ENCODE measurements at places on chromosomes 13 and 19.
A peak's percentile ranks its signal among the peaks of the same experiment; 100 is the strongest.

- DNase-seq: no peak
These were observed 11.2 kb downstream of the IL17D start for GRCh38 chr13:20714563-20715329.

GRCh38 chr13:22232186-22232585, 561.3 kb downstream of the FGF9 start:
- DNase-seq: no peak

DNA sequence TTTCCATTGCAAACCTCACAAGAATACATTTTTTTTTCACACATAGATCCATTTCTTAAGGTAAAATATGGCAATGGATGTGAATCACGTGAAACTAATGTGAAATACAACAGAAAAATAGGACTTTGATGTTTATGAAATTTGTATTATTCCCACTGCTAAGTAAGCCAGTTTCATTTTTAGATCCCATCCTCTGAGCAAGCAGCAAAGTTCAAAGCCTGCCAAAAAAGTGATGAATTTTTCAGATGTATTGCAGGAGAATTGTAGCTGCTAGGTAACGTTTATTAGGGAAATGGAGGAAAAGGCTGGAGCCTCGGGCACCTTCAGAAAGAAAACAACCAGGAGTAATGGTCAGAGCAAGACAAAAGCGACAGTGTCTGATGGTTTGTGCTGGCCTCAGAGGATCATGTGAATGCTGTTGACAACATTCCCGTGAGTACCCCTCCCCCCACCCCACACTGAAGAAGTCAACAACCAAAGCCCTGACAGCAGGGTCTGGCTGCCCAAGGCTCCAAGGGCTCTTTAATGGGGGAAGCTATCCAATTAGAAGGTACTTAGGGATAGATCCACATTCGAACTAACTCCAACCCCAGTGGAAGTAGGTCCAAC, 95.5 kb downstream of the OXGR1 start:
- DNase-seq: no peak

DNA sequence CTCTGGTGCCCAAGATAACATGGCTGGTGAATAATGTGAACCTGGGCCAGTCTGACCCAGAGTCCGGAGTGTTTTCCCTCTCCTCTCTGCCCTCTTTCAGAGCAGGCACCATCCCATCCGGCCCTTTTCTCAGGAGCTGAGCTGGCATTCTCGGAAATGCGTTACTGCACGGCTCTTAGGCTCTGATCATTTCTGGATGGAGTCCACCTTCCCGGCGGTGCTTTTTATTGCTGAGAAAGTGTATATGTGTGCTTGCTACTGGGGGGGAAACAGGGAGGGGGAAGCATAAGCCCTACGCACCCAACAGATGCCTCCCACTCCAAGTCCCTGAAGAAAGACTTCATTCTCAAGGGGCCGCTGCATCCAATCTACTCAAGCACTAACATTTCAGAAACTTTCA, 6.6 kb downstream of the CACNA1A start:
- no peak for DNase-seq

GRCh38 chr19:44876930-44877535, 14.0 kb upstream of the TOMM40 start:
- DNase-seq: no peak

DNA sequence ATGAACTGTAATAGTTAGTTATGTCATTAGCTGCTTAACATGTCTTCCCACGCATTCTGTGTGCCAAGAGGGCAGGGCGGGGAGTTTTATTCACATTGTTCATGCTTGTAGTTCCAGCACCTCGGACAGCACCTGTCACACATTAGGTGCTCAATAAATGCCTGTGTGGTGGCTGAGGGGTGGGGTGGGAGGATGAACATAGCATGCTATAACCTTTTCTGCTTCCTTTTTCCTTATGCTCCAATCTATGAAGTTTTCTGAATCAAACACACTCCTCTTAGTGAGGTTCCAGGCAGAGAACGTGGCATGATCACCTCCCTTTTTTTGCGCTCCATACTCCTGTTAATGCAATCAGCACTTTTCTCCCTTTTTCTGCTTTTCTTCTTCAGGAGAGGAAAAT, 15.8 kb upstream of the PTPRS start:
- DNase-seq: peak; percentile 16

DNA sequence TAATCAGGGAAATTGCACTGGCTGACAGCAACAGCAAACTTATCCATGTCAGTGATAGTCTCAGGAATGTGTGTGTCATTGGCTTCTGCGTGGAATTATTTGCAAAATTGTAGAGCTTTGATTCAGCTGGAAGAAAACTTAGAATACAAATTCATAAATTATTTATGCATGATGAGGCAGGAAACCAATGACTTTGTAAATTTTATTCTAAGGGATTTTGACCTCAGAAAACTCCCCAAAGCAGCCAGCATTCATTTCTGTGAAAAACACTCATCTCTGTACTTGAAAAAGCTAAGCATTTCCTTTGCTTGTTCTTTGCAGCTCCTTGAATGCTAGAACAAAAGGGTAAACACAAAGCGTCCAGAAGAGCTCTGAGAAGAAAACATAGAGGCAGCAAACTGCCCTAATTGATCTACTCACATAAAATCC, 162.4 kb downstream of the DCT start:
- DNase-seq: no peak

GRCh38 chr13:103273825-103274224, 207.6 kb upstream of the SLC10A2 start:
- no peak for DNase-seq

GRCh38 chr13:97933776-97934175, 19.7 kb upstream of the IPO5 start:
- DNase-seq: no peak

GRCh38 chr19:53196777-53197396, 3.7 kb upstream of the ZNF665 start:
- peak; percentile 100 for DNase-seq

DNA sequence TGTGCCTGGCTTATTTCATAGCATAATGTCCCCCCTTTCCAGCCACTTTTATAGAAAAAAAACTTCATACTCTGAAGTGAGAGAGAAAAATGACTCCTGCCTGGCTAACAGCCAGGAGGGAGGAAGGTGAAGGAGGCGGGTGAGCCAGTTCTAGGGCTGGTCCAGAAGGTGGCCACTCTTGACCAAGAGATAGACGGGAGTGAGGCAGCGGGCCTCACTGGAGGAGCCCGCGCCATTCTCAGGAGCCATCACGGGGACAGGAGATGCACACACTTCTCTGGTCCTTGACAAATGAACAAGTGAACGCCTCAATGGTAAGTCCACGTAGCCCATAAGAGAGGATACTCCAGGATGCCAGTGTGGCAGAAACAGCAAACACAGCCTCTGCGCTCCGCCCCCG, 231.4 kb downstream of the UQCRFS1 start:
- DNase-seq: no peak

DNA sequence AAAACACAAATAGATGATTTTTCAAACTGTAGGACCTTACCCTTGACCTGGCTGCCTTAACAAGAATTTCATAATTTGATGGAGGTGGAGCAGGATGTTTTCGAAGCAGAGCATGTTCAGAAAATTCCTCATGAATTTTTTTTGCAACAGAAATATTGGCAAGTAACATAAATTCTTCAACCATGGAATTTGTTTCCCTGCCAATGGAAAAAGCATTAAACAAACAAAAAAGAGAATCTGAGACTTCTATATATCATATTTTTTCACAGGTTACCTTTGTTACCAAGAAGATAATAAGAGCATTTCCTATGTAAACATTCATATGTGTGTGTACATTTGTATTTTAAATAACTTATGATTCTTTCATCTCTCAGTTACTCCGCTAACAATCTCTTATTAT, 18.3 kb downstream of the DIS3 start:
- no peak for DNase-seq

DNA sequence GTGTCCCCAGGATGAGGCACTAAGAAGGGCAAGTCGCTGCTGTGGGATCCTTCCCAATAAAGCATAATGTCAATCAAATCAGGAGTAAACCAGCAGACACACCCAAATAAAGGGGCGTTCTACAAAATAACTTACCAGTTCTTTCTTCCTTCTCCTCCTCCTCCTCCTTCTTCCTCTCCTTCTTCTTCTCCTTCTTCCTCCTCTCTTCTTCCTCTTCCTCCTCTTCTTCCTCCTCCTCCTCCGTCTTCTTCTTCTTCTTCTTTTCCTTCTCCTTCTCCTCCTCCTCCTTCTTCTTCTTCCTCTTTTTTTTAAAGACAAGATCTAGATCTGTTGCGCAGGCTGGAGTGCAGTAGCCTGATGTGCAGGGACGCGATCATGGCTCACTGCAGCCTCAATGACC, 225.8 kb downstream of the UQCRFS1 start:
- DNase-seq: no peak

DNA sequence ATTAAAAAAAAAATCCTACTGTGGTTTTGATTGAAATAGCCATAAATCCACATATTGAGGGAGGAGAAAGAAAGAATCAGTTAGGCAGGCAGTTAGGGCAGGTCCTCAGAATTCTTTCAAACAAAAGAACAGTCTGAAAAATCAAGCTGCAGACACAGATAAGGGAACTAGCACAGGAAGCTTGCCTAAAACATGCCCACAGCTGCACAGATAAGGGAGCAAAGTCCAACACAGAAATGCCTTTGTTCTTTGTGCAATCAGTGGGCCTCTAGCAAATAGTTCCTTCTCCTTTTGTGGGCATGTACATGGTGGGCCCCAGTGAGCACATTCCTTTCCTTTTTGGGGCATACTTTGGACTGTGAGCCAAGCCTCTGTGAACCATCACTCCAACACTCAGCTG, 42.7 kb downstream of the UTP14C start:
- peak; percentile 3 for DNase-seq

DNA sequence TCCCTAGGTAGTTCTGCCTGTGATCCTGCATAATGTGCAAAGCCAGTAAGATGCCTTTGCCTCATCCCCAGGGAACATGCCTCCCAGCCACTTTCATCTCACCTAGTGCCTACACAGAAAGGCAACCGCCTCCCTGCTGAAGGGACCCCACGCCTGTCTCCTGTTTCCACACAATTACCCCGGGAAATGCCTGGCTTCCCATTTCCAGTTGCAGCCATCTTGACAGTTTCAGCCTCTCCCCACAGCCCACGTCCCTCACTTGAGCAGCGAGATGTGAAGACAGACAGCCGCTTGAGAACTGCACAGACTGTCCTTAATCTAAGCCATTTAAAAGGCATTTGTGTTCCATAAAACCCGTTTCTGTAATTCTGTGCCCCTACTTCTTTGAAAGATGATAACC, 4.7 kb upstream of the UQCRFS1 start:
- no peak for DNase-seq

- DNase-seq: no peak
These were observed 22.0 kb downstream of the MISP start for GRCh38 chr19:772730-773436.

DNA sequence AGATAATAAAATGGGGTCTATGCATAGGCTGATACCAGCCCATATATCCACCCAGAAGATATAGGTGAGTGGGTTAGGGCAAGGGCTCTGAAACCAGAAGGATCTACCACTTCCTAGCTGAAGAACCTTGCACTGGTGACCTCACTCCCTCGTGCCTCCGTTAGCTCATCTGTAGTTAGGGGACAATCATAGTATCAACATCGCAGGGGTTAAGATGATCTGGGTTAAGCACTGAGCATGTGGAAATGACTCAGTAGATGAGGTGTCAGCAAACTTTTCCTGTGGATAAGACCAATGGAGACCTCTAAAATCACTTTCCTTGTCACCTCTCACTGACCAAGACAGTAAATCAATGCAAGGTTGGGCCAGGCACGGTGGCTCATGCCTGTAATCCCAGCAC, 30.5 kb downstream of the TNFSF14 start:
- peak; percentile 93 for DNase-seq

DNA sequence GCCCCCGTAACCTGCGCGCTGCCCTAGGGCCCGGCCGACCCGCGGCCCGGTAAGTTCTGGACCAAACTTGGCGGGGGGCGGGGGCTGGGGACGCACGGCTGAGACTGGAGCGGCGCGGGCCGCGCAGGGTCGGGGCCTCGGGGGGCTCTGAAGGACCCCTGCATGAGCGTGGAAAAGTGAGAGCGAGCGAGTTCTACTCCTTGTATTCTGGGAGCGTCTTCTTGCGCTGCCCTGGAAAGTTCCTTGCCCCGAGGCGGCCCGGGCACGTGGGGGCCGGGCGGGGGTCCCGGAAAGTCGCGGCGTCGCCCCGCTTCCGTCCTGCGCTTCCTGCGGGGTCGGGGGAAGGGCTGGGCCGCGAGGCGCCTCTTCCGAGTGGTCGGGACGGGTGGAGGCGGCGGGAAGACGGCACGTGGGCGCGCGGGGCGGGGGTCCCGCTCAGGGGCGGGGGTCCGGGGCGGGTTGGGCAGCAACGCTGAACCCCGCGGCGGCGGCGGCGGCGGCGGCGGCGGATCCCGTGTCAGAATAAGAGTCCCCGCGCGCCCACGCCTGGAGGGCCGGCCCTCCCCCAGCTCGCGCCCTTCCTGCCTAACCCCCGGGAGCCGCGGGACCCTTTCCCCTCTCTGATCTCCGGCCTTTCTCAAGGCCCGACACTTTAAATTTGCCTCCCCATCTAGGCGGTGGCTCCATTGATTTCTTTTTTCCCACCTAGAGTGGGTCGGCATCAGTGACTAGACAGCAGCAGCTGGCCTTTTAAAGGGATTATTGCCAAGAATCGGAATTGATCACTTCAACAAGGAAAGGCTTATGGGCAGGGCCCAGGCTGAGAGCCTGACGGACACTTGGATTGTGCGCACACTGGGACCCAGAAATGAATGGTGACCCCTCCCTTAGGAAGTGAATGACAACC, 749 bp downstream of the GATAD2A start:
- peak; percentile 86 for DNase-seq

DNA sequence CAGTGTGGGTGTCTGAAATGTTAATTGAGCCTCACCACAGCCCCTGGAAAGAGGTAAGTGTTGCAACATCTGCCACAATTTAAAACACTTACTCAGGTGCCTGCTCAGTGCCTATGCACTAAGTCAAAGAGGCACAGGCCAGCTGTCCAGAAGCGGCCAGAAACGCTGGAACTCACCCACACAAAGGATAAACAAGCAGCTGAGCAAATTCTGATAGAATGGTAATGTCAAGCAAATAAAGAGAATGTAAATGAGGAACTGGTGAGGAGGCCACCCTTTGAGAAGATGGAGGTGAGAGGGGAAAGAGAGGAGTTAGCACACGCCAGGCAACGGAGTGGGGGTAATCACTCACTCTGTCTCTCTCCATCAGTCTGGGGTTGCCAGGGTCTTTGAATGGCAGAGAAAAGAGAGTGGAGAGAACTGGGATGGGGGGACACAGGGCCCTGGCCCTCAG, 67.7 kb upstream of the SERP2 start:
- DNase-seq: no peak

GRCh38 chr19:35549174-35549788, 3.9 kb downstream of the TMEM147 start:
- peak; percentile 77 for DNase-seq

GRCh38 chr19:41705393-41706174, 2.8 kb upstream of the CEACAM5 start:
- DNase-seq: peak; percentile 39

GRCh38 chr19:53810187-53810546, 13.9 kb downstream of the NLRP12 start:
- DNase-seq: no peak

GRCh38 chr13:40798380-40798779, 9.0 kb downstream of the SLC25A15 start:
- DNase-seq: peak; percentile 27
